ENCODE measurements at places on chromosomes 7 and 10.

DNA sequence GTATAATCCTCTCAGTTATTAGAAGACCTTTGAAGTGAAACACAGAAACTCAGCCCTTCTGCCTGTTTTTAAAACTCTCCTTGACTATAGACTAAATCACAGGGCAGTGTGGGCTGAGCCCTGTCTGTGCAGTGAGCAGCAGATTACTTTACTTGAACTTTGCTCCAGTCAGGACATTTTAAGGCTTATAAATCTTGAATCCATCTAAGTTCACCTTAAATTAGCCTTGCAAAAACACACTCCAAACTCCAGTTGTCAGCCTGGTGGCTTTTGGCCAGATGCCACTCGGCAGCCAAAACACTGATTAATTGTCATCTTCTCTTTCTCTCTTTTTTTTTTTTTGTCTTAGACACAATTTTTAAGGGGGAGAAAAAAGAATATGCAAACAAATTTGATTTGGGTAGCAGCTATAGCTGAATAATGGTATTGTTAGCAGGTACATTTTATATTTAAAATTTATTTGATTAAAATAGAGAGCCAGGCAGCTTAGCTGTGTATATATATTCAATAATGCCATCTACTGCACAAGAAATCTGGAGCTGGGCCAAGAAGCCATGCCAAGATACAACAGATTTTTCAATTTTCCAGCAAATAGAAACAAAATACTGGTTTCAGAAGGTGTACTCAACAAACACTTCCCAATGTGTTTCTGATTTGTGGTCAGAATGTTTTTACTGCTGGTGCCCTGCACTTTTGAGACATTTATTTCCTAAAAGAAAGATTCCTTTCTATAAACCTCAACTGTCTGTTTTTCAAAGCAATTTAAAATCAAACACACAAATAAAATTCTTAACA is 247.7 kb downstream of the TFEC start:
- DNase-seq = no peak

DNA sequence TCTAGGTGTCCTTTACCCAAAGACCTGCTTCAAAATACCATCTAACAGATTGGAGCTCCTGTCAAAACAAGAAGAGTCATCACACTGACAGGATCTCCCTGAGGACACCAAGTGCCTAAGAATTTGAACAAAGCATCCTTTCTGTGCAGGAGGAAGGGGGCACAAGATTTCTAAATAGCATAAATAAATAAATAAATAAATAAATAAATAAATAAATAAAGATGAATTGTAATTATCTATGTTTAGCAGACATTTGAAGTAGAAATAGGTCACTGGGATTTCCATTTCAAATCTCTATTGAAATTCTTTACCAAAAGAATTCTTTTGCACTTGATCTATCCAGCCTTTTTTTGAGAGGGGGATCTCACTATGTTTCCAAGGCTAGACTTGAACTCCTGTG is 65.3 kb downstream of the NPSR1 start:
- DNase-seq = no peak

- DNase-seq = no peak
These were observed 11.4 kb downstream of the CDK6 start for GRCh38 chr7:92824901-92825480.

GRCh38 chr10:34102237-34102673 is 712.8 kb downstream of the PARD3 start:
- no peak for DNase-seq

- no peak for DNase-seq
These were observed 99.4 kb downstream of the TPST1 start for GRCh38 chr7:66304536-66304935.

DNA sequence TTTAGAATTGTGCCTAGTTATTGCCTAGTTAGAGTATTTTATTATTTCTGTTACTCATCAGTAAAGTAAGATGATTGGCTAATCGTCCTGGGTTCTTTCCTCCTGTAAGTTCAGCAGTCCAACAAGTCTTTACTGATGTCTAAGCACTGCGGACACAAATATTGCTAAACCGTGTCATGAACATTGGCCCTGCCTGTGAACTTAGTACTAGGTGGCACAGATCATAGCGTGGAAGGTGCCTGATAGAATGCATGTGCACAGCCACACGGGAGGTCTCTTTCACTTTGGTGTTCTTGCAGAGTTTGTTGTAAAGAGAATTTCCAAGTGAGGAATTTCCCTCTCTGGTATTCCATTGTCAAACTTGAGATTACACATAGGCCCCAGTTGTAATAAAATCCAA is 38.0 kb downstream of the RBM33 start:
- no peak for DNase-seq

- no peak for DNase-seq
These were observed 3.2 kb downstream of the PSMA2 start for GRCh38 chr7:42928754-42929153.

- no peak for DNase-seq
These were observed 16.5 kb downstream of the MKI67 start for GRCh38 chr10:128109707-128110106.

- DNase-seq = no peak
These were observed 395.2 kb downstream of the TFEC start for GRCh38 chr7:115635376-115635775.

- DNase-seq = no peak
These were observed 272.3 kb downstream of the SEMA3D start for GRCh38 chr7:84914598-84914997.

DNA sequence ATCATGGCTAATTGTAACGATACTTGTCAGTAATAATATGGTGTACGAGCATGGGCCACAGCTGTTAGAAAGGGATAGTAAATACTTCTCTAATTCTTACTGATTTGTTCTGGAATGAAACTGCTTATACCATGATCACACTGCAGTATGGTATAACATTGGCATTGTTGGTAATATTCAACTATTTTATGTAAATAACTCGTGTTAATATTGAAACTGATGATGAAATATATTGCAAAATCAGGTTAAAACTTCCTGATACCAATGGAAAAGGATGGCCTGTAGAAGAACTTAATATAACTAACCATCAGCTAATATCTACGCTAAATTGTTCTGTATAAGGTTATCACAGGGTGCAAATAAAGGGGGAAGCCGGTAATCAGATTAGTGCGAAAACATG is 10.3 kb downstream of the OR2A14 start:
- DNase-seq = no peak

- DNase-seq = no peak
These were observed 15.3 kb downstream of the CCM2 start for GRCh38 chr7:45015313-45015712.

- no peak for DNase-seq
These were observed 349.6 kb downstream of the CDC14C start for GRCh38 chr7:49273897-49274296.

- DNase-seq = no peak
These were observed 496.4 kb downstream of the KIF20B start for GRCh38 chr10:90197766-90198165.
